ENCODE measurements at places on chromosomes 4 and X.

DNA sequence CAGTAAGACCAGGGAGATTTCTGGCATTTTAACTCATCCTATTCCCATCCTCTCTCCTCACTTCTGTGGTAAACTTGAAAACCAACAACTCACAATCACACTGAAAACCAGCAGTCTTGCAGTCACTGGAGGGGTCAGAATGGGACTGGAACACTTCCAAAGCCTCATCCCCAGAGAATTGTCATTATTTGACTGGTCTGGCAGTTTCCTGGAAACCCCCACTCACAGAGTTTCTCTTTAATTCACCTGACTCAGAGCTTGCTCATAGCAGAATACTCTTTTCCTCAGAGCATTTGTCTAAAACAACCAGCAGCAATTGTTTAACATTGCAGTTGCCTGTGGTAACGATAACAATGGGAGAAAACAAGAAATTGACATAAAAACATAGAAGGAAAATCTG lies 7.3 kb upstream of the RAB9B start:
- DNase-seq = no peak

DNA sequence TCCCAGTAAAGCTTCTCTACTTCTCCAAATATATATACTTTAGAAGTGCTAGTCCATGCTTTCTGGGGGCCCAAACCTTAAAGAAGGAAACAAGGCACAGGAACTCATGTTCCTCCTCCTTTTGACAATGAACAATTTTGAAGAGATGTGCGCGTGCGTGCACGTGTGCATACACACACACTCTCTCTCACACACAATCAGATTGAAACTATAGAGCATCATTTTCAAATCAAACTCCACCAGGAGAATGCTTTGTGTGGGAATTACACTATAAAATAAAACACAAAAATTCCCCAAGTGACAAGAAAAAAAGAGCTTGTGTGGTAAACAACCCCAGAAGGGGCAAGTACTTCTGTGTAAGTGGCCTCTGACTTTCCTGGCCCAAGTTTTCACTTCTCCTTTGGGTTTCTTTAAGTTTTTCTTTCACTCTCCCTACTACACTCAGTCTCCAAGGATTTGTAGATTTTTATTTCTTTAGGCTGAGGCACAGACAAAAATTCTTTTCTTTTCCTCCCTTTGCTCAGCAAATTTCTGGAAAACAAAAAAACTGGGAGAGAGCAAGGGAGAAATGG lies 46.6 kb upstream of the SHISA3 start:
- DNase-seq = no peak

- no peak for DNase-seq
Observed at GRCh38 chr4:74037076-74037955, 1.2 kb downstream of the CXCL3 start.

DNA sequence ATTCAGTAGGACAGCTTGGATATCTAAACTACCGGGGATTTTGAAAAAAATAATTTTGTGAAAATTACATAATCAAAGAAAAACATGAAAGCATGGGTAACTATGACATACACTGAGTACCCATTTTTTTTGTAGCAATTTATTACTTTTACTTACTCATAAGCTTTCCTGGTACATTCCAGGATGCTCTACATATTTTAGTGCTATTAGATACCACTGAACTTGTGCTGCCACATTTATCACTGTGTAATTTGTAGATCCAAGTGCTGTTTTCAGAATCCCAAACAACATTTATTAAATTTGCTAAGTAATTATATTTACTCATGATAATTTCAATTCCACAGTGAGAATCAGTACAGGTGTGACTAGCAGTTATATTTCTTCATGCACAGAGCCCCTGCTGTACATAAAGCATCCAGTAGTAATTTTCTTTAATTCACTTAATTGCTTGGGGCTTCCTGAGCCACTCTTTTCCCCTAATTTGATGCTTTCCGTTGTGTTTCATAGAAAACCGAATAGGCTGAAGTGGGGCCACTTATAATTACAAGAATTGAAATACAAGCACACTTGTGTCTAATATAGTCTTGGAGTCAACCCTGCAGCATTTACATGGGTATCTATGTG lies 2254.4 kb downstream of the ARAP2 start:
- DNase-seq = no peak

- no peak for DNase-seq
Observed at GRCh38 chr4:174215057-174215456, 68.4 kb downstream of the FBXO8 start.

DNA sequence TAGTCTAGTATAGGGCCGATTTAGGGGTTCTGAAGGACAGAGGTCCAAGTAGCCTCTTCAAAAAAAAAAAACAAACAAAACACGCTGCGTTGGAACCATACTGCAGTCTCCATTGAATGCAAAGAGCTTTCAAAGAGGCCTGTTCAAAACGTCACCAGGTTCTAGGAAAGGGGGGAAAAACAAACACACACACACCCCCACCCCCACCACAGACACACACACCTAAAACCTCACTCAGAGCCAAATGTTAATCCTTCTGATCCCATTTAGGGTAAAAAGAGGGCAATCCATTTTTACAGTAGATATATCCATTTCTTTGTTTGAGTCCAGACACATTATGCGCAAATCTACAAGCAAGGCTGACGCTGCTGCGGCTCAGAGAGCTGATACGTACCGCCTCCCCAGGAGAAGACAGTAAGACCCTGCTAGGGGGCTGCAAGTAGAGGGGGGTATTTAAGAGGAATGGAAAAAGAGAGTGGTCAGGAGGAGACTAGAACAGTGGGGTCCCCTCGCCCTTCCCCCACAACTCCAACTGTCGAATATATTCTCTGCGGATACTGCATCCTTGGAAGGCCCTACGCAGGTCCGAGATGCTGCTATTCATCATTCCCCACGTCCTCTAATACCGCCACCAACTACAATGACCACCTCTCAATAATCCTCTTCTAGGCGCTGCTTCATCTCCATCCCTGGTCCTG lies 1.3 kb downstream of the NKRF start:
- DNase-seq = no peak

DNA sequence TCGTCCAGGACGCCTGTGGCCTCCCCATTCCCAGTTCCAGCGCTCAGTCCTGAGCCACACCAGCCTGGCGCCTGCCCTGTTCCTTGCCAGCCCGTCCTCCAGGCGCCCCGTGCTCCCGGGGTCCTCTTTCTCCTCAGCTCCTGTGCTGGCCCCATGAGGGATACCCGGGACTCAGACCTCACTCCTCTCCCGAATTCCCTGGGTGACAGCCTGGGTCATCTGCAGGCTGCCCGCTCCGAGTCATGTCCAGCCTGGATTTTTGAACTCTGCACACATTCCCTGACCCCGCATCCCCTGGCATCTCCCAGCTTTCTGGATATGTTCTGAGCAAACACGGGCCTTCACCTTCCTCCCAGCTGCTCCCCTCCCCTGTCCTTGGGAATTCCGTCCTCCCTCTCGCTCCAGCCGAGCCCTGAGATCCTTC lies 14.9 kb upstream of the ADD1 start:
- DNase-seq = no peak

- no peak for DNase-seq
Observed at GRCh38 chr4:170465429-170465828, 375.7 kb upstream of the AADAT start.

DNA sequence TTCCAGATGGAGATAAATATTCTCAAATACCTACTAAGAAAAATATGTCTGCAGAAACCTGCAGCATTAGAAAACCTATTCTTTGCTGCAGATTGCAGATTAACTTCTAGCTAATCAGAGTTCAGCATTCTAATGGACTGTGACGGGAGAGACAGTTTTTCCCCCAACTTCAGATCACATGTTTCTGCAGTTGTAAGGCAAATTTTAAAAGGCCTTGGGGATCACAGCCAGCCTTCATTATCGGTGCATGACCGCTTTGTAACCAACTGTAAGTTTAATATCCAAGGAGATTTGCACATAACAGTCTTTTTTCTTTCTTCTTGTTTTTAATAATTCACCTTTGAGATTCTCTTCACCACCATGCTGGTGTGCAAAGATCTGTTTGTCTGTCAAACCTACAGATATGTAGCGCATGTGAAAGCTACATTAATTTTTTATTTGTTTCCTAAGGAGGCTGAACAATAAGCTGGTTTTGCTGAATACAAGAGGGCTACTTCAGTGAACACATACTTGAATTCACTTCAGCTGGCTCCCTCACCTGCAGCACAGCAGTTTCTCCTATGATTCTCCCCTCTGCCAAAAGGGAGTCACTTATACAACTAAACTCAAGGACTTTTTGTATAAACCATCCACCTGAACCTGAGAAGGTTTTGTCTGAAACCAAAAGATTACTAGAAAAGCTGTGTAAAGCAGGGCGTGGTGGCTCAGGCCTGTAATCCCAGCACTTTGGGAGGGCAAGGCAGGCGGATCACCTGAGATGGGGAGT lies 488.5 kb downstream of the RPA4 start:
- no peak for DNase-seq

DNA sequence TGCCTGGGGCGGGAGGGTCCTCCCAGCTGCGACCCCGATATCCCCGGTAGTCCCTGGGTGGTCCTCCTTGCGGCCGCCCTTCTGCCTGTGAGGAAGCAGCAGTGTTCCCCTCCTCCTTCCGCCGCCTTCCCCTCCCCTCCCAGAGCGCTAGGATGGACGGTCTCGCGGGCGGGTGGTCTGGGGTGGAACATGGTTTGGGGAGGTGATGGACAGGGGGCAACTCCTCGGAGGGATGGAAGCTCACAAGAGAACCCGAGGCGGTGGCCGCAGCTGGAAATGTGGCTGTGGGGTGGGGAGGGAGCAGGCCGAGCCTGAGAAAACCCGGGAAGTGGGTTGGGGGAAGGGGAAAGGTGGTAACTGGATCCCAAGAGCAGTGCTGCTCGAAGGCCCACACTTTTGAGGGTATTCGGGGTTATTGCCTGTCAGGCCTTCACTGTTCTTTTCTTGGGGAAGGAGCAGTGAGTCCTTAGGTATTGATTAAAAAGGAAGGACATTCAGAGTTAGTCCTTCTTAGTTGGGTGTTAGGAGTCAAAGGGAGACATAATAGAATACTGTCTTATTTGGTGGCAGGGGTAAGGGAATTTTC lies 581 bp downstream of the UBE2K start:
- DNase-seq = no peak

DNA sequence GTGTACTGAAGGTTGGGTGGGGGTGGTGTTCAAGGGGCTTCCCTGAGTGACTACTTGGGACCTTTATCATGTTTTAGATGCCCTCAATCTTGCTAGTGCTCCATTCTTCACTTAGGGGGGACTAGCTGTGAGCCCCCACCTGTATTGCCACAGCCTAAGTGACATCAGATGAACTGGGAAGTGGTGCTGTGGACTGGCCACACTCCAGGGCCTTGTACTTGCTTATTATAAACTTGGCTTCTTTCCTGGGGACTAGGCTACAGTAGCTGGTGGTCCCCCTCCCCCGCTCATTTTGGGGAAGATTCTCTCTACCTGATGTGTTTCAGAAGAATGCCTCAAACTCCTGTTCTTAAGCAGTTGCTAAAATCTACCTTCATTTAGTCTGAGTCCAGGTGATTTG lies 46.7 kb upstream of the WDR1 start:
- no peak for DNase-seq

GRCh38 chr4:122652379-122652778 lies 31.5 kb upstream of the IL21 start:
- no peak for DNase-seq

- DNase-seq = no peak
Observed at GRCh38 chr4:142331646-142332045, 514.5 kb downstream of the INPP4B start.

GRCh38 chr4:102732678-102733077 lies 28.1 kb downstream of the MANBA start:
- DNase-seq = no peak

- no peak for DNase-seq
Observed at GRCh38 chr4:136599890-136600289, 932.4 kb downstream of the PCDH18 start.

GRCh38 chrX:28613558-28613957 lies 26.3 kb downstream of the IL1RAPL1 start:
- no peak for DNase-seq

All from activated CD8-positive, alpha-beta memory T cell treated with anti-CD3 and anti-CD28 coated beads for 4 hours (primary cell).